Activated naive CD4-positive, alpha-beta T cell (primary cell): ENCODE measurements at places on chromosomes 6 and 20.

- no peak for DNase-seq
Measured at GRCh38 chr6:110617057-110617456, 140.6 kb upstream of the SLC22A16 start.

DNA sequence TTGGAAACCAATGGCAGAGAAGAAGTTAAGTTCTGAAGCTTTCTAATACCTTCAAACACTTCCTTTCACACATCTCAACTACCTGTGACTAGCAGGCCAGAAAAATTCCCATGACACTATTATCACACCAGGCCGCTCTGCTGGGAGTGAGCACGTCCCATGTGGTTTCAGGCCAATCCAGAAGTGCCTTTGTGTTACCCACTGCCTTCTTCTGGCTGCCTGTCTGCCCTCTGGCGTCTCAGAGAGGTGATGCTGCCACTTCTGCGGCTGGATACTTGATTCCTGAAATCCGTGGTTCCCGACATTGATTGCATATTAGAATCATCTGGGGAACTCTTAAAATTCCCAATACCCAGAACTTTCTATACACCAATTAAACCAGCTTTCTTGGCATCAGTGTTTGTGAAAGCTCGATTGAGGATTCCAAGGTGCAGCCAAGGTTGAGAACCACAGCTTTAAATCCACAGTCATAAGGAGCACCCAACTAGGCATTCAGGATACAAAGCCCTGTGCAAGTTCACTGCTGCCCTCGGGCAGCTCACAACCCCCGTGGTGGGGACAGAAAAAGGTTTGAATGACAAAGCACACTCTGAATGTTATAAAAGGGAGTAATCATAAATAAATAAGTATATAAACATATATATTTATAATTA is 65.6 kb downstream of the STMND1 start:
- no peak for DNase-seq

GRCh38 chr20:25464501-25465242 is 57.2 kb downstream of the GINS1 start:
- DNase-seq, result no peak

GRCh38 chr20:36070451-36070850 is 84.1 kb upstream of the EPB41L1 start:
- DNase-seq, result no peak

- DNase-seq, result no peak
Measured at GRCh38 chr6:127221201-127221600, 45.5 kb upstream of the RNF146 start.

GRCh38 chr6:26158076-26158580 is 70.9 kb downstream of the HFE start:
- DNase-seq, result peak; percentile 80

- no peak for DNase-seq
Measured at GRCh38 chr6:26454631-26455030, 3.1 kb upstream of the BTN2A1 start.

- no peak for DNase-seq
Measured at GRCh38 chr6:42498473-42499128, 46.9 kb upstream of the TRERF1 start.

- no peak for DNase-seq
Measured at GRCh38 chr20:3000852-3001523, 42.4 kb upstream of the GNRH2 start.

DNA sequence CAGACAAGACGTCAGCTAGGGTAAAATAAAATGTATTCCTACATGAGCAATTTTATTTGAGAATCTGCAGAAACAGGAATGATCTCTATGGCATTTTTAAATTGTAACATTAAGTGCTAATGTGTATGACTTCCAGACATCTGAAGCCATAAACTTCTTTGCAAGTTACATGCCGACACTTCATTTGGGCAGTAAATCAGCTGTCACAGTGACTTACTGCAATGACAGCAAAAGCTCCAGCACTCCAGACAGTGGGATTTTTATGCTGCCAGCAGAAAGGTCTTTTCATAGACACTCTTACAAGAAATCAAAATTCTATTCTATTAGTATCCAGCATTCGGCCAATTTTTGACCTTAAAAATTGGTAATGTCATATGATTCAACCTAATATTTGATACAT is 156.3 kb upstream of the SNX9 start:
- no peak for DNase-seq

DNA sequence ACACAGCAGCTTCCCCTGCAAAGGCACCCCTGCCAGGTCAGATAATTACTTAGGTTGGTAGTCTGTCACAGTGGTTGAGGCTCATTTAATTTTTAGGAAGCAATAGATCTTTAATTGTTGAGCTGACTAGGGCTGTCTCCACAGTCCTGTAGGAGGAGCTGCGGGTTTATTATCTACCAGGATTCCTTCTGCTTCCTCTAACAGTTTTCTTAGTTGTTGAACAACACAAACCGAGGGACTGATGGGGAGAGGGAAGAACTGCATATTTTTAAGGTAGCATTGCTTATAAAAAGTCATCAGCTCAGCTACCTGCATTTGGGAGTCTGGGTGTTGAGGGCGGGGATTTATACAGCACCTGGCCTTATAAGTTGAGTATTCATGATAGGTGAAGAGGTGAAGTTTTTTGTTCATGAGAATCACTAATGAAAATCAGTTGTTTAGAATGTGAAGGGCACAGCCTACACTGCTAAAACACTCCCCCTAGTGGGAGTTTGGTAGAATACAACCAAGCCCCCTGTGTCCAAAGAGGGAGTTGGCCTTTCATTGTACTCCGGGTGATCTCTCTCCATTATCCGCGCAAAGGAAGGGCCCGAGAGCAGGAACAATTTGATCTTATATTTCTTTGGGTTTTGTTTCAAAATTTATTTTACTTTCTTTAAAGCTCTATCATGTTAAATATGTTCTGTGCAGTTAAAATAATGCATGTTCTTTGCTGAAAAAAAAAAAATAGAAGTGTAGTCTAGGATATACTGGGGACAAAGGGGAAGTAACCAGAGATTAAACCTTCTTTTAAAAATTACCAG is 69.6 kb downstream of the SSR1 start:
- DNase-seq, result peak; percentile 10

- DNase-seq, result no peak
Measured at GRCh38 chr20:61499859-61500554, 247.9 kb downstream of the CDH4 start.

- DNase-seq, result no peak
Measured at GRCh38 chr6:112307707-112308106, 39.4 kb upstream of the RFPL4B start.

- DNase-seq, result no peak
Measured at GRCh38 chr6:28657381-28657768, 131.7 kb downstream of the GPX5 start.

- no peak for DNase-seq
Measured at GRCh38 chr6:52424513-52424912, 4.4 kb downstream of the EFHC1 start.

- no peak for DNase-seq
Measured at GRCh38 chr6:136994782-136995181, 50.0 kb downstream of the IL20RA start.

GRCh38 chr6:108083349-108083748 is 8.8 kb upstream of the OSTM1 start:
- DNase-seq, result no peak

DNA sequence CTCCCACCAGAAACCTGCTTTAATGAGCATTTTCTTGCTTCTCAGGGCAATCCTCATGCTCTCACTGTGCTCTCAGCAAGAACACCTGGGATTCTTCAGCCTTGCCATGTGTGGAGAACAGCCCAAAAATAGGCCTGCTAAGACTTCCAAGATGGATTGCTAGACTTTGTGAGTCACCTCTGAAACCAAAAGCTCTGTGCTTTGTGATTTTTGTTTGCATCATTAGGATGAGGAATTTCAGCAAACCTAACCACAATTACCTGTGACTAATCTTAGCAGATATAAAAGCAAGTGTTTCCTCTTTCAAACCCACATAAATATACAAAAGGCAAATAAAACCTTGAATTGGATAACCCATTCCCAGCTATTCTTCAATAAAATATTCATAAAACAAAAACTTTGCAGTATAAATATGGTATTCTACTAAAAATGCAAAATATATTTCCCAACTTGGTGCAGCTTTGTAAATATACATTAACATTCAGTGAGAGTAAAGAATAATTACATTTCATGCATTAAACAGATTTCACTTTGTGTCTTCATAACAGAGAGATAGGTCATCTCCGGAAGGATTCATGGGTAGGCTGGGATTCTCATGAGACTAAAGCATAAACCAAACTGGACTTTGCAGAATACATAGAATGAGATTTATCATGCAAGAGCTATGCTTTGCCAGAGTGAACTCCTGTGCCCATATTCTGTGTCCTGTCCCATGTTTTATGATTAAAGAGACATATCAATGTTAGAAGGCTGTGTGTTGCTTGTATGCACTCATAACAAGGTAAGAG is 33.5 kb downstream of the TPBG start:
- DNase-seq, result no peak
